ENCODE measurements at places on chromosomes 12 and 14.

GRCh38 chr12:108856428-108857157 is 790 bp downstream of the SSH1 start:
- DNase-seq: peak; percentile 89

GRCh38 chr12:46549527-46550265 is 177.1 kb upstream of the SLC38A2 start:
- peak; percentile 94 for DNase-seq

DNA sequence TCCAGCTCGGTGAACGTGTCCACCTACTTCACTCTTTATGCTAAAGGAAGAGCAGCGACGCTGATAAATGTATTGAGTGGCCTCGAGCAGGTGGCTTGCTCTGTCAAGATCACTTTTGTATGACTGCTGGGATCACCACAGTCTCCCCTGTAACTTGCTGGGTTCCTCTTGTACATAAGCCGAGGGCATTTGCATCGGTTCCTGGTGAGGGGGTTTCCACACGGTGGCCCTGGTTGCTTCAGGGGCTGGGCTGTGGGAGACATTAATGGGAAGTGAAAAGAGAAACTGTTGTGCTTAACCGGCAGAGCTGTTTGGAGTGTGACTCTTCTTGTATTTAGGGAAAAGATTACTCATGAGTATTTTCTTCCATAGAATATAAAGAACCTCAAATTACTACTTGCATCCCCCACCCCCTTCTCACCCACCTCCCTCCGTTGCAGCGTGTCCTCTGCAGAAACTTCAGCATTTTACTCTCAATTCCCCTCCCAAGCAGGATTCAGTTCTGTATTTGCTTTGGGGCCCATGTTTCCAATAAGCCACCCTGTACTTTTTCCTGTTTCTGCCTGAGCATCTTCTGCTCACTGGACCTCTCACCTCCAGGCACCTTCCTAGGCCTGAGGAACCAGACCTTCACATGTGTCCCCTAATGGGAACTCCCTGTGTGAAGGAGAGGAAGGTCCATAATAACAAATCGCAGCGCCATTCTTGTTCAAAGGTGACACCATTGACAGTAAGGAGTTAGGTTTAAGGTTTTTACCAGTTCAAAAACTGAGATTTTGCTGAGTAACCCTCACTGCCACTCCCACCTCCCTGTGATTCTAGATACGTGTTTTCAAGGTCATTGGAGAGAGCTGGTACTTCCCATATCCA is 187.0 kb downstream of the ETV6 start:
- no peak for DNase-seq

GRCh38 chr14:65242732-65243134 is 140.4 kb upstream of the MAX start:
- DNase-seq: no peak

DNA sequence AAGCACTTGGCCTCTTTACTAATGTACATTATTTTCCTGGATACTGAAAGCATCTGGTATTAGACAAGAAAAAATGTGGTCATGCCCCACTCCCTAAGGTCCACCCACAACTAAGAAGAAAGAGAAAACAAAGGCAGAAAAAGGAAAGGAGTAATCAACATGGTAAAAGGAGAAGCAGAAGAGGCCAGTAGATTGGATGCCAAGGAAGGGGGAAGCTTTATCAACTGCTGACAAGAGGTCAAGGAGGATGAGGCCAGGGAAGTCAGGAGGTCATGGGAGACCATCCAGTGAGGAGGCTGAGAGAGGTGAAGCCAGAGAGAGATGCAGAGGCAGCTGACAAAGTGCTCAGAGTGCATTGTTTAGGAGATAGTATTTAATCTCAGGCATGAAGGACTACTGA is 383.5 kb downstream of the ZFP36L1 start:
- peak; percentile 43 for DNase-seq

DNA sequence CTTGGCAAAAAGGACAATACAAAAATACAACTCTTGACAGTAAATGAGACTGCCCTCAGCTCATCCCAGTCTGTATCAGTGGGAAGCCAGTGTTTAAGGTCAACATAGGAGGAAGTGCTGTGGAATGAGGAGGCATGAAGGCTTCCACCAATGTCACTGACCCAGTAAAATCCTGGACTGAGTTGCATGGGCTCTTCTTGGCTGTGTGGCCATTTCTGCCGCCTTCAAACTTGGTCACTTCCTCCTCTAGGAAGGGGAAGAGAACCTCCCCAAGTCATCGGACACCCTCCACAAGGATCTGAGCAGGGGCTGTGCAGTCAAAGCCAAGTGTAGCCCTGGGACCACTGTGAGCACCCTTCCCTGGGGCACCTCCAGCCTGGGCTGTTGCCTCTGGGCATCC is 11.9 kb downstream of the GPR68 start:
- DNase-seq: no peak

DNA sequence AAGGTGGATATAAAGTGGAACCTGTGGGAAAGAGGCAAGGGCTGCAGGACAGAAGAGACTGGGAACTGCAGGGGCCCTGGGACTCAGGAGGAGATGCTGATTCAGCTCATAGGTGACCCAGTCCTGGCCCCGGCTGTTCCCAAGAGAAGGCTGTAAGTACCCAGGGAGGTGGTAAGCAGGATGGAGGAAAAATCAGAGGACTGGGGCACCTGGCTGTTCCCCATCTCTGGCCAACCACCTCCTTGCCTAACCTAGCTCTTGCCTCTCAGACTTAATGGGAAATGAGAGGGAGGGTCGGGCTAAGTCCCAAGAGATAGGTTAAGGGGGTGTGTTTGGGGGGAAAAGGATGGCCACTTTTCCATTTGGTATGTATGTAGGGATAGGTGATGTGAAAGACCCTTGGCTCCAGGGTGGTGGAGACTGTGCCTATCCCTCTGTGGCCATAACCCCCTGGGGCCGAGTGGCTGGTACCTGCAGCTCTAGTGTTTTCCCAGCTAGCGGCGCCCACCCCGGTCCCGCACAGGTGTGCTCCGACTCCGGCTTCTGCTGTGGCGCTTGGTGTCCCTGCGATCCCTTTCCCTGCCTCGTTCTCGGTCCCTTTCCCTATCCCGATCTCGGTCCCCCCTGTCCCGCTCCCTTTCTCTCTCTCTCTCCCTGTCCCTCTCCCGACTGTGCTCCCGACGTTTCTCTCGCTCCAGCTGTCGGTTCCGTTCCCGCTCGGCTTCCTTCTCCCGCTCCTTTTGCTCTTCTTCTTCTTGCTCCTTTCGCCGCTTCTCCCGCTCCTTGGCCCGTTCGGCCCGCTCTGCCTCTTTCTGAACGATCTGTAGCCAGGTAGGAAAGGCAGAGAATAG is 1.6 kb upstream of the CDH24 start:
- DNase-seq: no peak

DNA sequence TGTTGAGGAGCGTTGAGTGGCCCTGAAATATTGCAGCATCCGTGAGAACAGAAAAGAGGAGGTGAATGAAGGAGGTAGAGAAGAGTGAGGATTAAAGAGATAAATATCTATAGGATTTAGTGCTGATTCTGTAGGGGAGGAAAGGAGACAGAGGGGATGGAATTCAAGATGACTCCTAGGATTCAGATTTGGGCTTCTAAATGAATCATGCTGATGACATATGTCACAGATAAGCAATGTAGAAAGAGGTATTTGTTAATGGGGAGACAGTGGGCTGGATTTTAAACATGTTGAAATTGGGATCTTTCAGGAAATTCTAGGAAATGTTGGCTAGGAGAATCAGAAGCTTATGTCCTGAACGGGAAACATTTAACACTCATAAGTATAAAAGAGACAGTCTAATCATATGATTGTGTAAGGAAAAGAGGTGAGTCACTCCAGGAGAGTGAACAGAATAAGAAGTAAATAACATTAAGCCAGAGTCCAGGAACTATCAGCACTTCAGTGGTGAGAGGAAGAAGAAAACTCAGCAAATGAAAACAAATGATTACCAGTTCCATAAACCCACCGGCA is 58.1 kb upstream of the DIO2 start:
- peak; percentile 74 for DNase-seq

GRCh38 chr12:58387199-58387598 is 445.8 kb downstream of the ATP23 start:
- peak; percentile 24 for DNase-seq

GRCh38 chr12:110896559-110896958 is 23.8 kb downstream of the MYL2 start:
- DNase-seq: no peak

DNA sequence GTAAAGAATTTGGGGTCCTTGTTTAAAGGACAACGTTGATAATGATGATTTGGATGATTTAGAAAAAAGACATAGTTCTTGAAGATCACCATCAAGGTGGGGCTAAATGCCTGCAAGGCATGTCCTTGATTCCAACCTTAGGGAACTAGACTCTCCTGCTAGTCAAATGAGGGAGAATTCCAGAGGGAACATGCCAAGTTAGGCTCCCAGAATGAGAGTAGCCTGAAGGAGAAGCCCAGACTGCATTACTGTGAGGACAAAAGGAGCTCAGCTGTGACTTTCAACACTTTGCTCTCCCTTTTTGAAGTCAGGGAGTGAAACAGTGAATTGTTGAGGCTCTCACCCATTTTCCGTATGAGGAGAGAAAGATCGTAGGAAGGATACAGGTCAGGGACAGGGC is 95.2 kb upstream of the TBX3 start:
- DNase-seq: no peak

DNA sequence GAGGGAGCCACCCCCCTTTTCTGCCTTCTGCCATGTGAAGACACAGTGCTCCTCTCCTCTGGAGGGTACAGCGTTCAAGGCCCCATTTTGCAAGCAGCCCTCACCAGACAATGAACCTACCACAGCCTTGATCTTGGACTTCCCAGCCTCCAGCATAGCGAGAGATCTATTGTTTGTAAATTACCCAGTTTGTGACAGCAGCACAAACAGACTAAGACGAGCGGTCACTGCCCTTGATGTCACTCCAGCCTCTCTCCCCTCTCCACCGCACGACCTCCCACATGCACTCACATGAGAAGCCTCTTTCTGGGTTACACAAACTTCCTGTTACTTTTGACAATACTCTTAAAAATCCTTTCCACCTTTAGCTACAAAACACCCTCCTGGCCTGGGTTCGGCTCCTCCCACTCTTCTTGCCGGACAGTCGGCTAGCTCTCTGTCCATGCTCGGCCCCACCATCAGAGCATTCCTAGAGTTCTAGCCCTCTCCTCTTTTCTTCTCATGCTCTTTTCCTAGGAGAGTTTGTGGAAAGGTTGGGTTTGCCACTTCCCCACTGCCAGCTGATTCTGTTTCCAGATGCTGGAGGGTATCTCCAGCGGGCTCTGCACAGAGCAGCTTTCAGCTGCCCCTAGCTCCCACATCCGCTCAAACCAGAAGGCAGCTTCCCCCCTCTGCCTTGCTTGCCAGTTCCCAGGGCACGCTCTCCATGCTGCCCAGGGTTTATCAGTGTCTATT is 124.3 kb downstream of the FOXN3 start:
- no peak for DNase-seq

DNA sequence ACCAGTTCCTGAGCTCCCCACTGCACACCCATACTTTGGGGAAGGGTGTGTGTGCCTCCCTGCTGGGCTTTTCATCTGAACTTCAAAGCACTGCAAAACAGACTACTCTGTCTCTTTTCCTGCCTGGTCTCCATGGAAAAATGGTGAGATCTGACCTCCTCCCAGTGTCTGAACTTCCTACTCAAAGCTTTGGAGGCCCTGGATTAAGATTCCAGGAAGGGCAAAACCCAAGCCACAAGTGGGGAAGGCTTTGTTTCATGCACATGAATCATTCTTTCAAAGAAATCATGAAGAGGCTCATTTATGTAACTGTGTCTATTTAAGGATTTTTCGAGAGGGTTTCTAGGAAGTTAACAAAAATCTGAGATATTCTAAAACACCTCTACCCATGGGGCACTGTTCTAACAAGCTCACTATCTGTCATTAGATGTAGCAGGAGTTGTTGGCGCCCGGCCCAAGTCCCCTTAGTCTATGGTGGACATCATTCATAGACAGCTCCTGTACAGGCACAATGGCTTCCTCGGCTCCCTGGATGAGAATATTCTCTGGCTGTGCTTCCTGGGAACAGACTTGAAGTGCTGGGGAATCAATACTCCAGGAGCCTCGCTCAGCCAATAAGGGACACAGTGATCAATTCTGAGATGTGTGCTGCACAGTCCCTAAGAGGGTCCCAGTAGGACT is 224.0 kb downstream of the KTN1 start:
- peak; percentile 59 for DNase-seq

Data from fibroblast of the aortic adventitia (primary cell).